Occipital lobe (tissue), 3 donors: ENCODE measurements at places on chromosomes 11 and 22.

DNA sequence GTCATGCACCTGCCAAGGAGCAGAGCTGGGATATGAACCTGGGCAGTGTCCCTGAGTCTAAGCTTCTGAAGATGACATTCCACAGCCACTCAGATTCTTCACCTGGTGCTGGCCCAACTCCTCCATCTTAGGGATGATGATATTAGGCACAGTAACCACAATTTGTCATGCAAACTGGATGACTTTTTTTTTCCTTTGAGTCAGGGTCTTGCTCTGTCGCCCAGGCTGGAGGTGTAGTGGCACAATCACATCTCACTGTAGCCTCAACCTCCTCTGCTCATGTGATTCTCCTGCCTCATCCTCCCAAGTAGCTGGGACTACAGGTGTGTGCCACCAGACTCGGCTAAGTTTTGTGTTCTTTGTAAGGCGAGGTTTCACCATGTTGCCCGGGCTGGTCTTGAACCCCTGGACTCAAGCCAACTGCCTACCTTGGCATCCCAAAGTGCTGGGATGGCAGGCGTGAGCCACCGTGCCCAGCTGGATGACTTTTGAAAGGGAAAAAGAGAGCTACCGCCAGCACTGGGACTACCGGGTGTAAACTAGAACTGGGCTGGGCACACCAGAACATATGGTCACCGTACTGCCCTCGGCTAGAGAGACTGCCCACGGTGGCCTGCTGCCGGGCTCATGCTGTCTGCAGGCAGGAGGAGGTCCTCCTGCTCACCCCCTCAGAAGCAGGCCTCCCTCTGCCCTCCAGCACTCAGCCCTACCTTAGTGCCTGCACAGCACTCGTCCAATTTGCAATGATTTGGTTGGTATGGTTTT, 77.7 kb downstream of the NAT10 start:
- no peak for DNase-seq

DNA sequence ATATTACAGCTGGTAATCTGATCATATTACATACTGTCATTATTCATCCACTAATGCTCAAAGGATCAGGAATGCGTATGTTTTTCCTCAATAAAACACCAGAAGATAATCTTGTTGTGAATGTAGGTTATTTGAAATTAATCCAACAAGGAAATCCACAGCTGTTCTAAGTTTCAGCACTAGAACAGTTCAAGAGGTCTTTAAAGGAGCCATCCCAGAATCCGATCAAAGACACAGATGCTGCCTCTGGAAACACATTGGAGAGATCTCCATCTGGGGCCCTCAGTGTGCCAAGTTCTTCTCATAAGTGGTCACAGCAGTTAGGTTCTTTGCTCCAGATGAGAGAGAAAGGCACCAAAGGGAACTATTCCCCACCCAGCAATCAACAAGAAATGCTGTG, 1955.1 kb upstream of the RAG2 start:
- no peak for DNase-seq

GRCh38 chr11:16299390-16299789, 57.0 kb downstream of the SOX6 start:
- no peak for DNase-seq

DNA sequence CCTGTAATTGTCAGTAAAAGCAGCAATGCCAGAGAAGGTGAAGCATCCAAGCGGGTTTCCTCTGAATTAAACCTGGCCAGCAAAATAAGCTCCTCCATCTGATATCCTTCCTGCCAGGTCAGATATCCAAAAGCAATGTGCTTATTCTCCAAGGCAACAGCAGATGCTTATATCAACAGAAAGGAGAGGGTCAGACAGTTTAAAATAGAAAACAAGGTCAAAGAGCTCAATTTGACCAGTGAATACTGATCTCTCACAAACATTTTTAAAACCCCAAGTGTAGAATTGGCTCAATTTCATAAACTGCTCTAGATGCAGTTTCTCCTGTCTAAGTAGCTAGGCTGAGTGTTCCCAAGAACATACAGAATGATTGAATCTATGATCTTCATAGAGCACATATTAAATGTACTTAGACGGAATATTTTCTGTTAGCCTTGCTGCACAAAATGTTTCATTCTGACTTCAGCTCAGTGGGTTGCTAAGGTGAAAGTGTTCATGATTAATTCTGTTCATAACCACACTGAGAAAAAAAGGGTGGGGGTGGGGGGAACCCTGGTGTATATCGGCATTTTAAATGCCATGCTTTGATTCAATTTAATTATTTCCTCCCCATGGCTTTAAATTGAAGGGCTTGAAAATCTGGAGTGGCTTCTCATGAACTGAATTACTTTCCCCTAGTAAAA, 174.2 kb upstream of the ARHGAP20 start:
- no peak for DNase-seq

- no peak for DNase-seq
Observed at GRCh38 chr11:126102436-126102981, 39.8 kb upstream of the CDON start.

DNA sequence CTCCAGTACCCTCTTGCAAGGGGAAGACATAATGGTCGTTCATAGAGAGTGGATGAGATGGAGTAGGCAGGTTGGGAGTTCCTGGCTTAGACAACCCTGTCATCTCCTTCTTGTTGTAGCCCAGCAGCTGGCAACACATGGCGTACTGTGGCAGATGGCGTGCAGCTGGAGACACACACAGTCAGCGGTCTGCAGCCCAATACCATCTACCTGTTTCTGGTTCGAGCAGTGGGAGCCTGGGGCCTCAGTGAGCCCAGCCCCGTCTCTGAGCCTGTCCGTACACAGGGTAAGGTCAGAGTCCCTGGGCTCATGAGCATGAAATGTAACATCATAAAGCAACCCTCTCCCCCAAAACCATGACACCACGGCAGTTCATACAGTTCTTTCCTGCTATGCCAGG, 8.7 kb downstream of the ROBO3 start:
- DNase-seq = no peak

DNA sequence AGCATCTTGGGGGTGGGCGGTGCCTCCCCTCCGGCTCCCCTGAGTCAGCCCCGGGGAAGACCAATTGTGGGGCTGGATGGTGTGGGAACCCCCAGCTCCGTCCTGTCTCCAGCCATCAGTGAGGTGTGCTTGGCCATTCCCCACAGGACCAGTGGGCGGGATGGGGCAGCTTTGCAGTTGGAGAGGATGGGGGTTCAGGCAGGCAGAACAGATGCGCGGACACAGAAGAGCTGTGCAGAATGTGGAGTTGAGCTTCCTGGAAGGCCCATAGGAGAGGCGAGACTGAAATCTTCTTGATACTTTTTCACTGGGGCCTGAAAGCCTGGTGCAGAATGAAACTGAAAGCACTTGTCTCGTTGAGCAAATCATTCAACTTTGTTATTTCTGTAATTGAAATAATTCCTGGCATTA, 23.8 kb downstream of the PARVB start:
- DNase-seq = no peak

GRCh38 chr11:34268906-34269430, 88.8 kb downstream of the ABTB2 start:
- no peak for DNase-seq

GRCh38 chr11:27509908-27510307, 3.3 kb upstream of the LIN7C start:
- DNase-seq = no peak

DNA sequence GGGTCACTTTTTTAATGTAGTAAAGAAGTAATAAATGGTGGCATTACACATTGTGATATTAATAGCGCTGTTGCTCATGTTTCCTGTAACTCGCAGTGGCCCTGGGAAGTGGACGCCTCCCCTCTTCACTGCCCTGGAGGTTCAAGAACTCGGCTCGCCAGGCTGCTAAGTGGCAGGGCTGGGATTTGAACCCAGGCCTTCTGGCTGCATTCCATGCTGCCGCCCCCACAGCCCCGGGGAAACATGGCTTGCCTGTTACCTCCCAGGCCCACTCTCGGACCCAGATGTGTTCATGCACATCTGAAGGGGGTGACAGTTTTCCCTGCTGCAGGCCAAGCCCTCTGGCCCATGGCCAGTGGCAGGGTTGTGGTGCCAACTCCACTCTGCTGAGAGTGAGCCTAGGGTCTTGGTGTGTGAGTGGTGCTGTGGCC, 25.0 kb upstream of the MGAT3 start:
- no peak for DNase-seq

DNA sequence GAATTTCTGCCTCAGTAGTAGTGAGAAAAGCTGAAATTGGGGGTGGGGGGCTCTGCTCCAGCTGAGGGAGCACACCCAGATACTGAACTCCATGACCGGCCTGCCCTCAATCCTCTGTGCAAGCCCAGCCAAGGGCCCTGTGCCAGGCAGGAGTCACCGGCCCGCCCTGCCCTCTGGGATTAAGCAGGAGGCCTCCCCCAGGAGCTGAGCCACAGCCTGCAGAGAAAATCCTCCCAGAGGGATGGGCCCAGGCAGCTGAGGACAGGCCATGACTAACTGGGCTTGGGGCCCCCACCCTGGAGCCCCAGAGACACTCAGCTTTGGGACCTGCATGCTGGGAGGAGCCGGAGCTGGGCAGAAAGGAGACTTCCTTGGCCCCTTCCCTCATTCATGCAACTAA, 48.8 kb downstream of the MN1 start:
- DNase-seq = no peak

GRCh38 chr22:31378123-31378522, 21.3 kb upstream of the DRG1 start:
- no peak for DNase-seq

GRCh38 chr11:96963375-96963774, 573.6 kb downstream of the JRKL start:
- DNase-seq = no peak

- DNase-seq = no peak
Observed at GRCh38 chr11:32072872-32073643, 17.8 kb upstream of the RCN1 start.

GRCh38 chr11:132185726-132186592, 815.5 kb downstream of the NTM start:
- no peak for DNase-seq

GRCh38 chr11:43459246-43459645, 100.5 kb downstream of the TTC17 start:
- no peak for DNase-seq

DNA sequence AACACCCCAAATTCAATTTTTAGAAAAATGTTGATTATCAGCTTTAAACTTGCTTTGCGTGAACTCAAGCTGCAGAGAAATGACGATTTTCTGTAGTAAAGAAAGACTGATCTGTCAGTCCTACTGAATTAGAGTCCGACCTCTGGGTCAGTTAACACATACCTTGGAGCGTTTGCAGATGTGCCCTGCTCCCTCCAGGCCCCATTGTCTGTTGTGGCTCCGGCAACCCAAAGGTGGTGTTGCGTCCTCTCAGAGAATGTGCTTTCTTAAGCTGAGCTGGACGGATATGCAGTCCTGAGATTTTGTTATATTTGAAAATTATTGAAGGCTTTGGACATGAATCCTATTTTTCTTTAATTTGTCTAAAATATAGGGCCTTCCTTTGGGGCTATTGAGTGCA, 31.5 kb upstream of the MYO18B start:
- DNase-seq = no peak

DNA sequence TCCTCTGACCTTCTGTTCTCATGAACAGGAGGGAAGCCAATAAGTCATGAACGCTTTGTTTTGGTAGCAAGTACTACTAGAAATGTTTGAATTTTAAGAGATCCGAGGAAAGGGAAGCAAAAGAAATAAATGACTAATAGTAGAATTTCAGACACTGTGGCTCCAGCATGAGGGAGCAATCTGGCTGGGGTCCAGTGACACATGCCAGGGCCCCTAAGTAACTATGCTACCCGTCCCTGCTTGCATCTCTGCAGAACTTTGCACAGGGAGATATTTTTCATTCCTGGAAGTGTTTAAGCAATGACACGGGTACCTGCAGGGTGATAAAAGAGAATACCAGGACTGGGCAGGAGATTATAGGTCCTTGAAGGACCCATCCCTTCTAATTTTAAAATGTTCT, 7.3 kb upstream of the ADAMTS8 start:
- DNase-seq = no peak

GRCh38 chr22:42961810-42962209, 53.1 kb downstream of the PACSIN2 start:
- DNase-seq = no peak

- no peak for DNase-seq
Observed at GRCh38 chr11:133285359-133285758, 246.9 kb downstream of the OPCML start.

DNA sequence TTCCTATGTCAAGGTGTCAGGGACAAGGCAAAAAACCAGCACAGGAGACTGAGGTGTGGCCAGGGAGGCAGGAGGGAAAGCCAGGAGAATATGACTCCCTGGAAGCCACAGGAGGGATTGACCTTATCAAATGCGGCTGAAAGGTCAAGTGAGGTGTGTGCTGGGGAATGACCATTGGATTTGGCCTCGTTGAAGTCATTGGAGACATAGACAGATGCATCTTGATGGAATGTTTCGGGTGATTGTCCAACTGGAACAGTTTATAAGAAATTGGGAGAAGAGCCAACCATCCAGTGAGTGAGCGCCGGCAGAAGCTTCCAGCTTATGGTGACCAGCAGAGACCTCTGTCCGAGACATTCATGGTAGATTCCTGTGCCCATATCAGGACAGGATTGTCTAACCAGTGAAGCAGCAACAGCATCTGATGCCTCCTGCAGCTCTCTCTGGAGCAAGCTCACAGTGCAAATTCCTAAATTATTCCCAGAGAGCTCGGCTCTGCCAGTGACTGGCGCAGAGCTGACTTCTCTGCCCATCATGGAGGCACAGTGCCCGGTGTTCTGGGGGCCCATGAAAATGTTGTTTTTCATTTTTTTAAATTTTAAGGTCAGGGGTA, 95.4 kb downstream of the MYO18B start:
- DNase-seq = no peak

- DNase-seq = no peak
Observed at GRCh38 chr11:406796-407650, 7.8 kb downstream of the SIGIRR start.

- DNase-seq = no peak
Observed at GRCh38 chr22:43110444-43110926, at the start of gene BIK. TSS of gene BIK (plus strand) at chr22:43110750. CDS start at chr22:43124023, 13,273 bp downstream.

GRCh38 chr11:85647078-85647477, 689 bp upstream of the TMEM126A start:
- DNase-seq = no peak

- DNase-seq = no peak
Observed at GRCh38 chr22:45861259-45861658, 115.7 kb downstream of the WNT7B start.
